Osteocyte (in vitro differentiated cells): ENCODE measurements at places on chromosomes 4 and X. TPM values are rescaled to one million over a fixed set of nuclear protein-coding genes. Genes with fewer than 3 reads are reported as not detected.

DNA sequence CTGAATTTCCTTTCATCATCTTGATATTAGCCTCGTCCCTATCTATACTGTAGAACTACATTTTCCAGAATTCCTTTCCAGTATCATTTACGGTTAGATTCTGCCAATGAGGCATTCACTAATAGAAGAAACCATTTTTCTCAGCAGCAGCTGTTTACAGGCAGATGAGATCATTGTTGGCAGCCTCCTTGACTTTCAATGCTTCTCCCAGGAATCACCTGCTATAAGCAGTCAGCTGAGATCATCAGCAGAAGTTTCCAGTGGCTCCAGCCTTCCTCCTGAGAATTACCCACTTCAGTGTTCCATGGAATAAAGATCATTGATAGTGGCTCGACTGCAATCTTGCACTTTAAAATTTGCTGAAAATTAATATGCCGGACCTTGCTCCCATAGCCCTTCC, 157.3 kb upstream of the TET2 start:
- no peaks in the 10 kb centered on the region for H3K4me1 ChIP-seq
- no peaks in the 10 kb centered on the region for H3K36me3 ChIP-seq
- no peak overlapping the region for H3K27ac ChIP-seq

DNA sequence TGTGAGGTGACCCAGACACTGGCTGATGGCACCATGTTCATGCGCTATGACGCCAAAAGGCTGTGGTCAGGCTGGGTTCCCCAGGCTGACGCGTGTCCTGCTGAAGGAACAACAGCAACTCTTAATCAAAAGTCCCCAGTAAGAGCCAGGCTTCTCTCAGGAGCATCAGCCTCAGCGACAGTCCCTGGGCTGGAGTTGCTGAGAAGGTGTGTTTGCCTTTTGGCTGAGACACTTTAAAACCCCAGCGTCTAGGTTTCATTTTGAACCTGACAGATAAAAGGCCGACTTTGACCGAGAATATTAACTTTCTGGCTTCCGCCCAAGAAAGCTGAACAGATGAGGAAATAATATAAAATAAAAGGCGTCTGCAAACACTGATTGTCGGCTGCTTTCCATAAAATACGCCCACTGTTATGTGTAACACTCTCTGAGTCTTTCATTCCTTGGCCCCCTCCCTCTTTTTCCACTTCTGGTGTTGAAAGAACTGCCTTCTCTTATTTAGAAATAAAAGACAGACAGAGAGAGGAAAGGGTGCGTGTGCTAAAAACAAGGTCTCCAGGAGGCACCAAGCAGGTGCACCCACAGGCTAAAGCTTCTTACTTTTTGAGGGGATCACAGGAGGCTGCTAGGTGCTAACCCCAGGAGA, 373.6 kb downstream of the MID1IP1 start:
- H3K27ac ChIP-seq: no peak overlapping the region
- H3K4me1 ChIP-seq: no peaks in the 10 kb centered on the region
- DNase-seq: no peak
- no peaks in the 10 kb centered on the region for H3K36me3 ChIP-seq
- H3K4me3 ChIP-seq: no peak overlapping the region

- H3K36me3 ChIP-seq: peaks cover 26% of the 10 kb centered on the region
- H3K4me1 ChIP-seq: peaks cover 15% of the 10 kb centered on the region
- H3K4me3 ChIP-seq: no peak overlapping the region
- H3K27ac ChIP-seq: no peak overlapping the region
- no peak for DNase-seq
- no peaks in the 10 kb centered on the region for H3K27me3 ChIP-seq
Observed at GRCh38 chr4:129037093-129037492, 56.2 kb downstream of the SCLT1 start.

- no peaks in the 10 kb centered on the region for H3K36me3 ChIP-seq
- H3K27me3 ChIP-seq: no peaks in the 10 kb centered on the region
- H3K27ac ChIP-seq: no peak overlapping the region
- H3K4me1 ChIP-seq: no peaks in the 10 kb centered on the region
- H3K4me3 ChIP-seq: no peak overlapping the region
Observed at GRCh38 chr4:23911675-23912455, 22.0 kb upstream of the PPARGC1A start.

- no peaks in the 10 kb centered on the region for H3K36me3 ChIP-seq
- H3K4me3 ChIP-seq: no peak overlapping the region
- H3K27me3 ChIP-seq: no peaks in the 10 kb centered on the region
Observed at GRCh38 chr4:171007618-171008390, 805.4 kb upstream of the GALNTL6 start.

- no peaks in the 10 kb centered on the region for H3K36me3 ChIP-seq
- H3K4me3 ChIP-seq: no peak overlapping the region
- H3K27me3 ChIP-seq: no peaks in the 10 kb centered on the region
Observed at GRCh38 chr4:11271263-11271662, 157.4 kb downstream of the HS3ST1 start.

DNA sequence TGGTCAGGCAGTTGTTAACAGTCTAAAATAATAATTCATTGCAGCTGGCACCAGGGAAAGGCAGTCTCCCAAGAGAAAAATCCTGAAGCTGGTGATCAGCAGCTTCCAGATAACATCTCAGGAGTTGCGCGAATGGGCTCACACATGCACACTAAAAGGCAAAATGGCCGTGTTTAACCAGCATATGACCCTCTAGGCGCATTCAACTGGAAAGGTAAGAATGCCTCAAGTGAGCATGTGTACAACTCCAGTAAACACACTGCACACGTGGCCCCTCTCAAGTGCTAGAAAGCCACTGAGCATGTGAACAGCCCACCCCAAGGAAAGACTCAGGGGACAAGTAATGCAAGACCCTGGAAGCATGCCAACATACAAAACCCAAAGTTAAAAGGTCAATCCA, 33.1 kb downstream of the STPG2 start:
- no peak overlapping the region for H3K27ac ChIP-seq
- no peaks in the 10 kb centered on the region for H3K4me1 ChIP-seq
- H3K36me3 ChIP-seq: no peaks in the 10 kb centered on the region
- no peak overlapping the region for H3K4me3 ChIP-seq
- no peak for DNase-seq

GRCh38 chr4:170446782-170447181, 357.0 kb upstream of the AADAT start:
- DNase-seq: no peak
- H3K27ac ChIP-seq: no peak overlapping the region
- H3K36me3 ChIP-seq: no peaks in the 10 kb centered on the region
- no peaks in the 10 kb centered on the region for H3K4me1 ChIP-seq
- H3K4me3 ChIP-seq: no peak overlapping the region
- H3K27me3 ChIP-seq: no peaks in the 10 kb centered on the region

DNA sequence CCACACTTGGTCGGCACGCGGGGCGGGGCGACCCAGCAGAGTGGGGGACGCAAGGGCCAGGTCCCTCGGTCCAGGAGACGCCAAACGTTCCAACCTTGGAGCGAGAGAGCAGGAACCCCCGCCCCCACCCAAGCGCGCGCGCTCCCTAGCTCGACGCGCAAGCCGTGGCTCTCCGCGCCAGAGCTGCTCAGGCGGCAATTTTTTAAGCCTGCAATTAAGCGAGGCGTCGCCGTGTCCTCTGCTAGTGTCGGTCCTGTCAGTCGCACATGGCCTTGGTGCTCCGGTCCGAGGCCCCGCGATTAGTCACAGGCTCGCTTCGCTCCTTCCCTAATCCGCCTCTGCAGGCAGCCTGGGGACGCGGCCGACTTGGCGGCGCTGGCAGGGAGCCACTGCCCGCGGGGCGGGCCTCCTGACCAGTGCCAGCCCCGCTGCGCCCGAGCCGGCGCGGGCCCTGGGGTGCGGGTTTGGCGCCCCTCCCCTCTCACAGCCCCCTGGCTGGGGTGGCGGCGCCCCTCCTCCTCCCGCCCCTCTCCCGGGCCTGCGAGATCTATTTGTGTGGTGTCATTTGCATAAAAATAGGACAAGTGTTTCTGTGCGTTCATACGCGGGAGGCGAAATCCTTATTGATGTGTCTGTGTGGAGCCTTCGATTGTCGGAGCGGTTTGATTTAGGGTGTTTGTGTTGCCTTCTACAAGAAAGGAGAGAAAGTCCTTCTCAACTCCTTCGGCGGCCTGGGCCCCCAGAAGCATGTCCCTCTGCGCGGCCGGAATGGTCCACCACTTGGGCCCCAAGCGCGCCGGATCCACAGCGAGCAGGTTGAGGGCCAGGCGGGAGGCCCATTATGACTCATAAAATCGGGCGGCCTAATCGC, 9.8 kb upstream of the BCOR start:
- H3K36me3 ChIP-seq: no peaks in the 10 kb centered on the region
- no peak for DNase-seq
- H3K4me1 ChIP-seq: peaks cover 50% of the 10 kb centered on the region
- peak overlapping the region; percentile 72 for H3K4me3 ChIP-seq
- H3K27ac ChIP-seq: peak overlapping the region; percentile 95

DNA sequence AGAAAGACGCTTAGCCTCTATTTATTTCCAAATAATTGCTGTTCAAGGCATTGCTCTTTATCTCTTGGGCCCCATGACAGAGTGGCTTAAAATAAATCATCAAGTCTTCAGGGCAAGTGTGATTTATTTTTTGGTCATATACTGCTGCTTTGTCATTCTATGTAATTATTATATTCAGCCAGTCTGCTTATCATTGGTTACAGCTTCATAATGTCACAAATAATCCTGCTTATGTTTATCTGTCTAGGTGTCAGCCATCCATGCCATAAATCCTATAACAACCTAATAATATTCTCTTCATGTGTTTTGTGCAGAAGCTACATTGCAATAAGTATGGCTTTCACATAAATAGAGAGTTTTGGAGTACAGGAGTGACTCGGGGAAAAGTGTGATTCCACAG, 41.0 kb downstream of the HHIP start:
- no peaks in the 10 kb centered on the region for H3K27me3 ChIP-seq
- H3K27ac ChIP-seq: no peak overlapping the region
- DNase-seq: no peak
- H3K4me1 ChIP-seq: no peaks in the 10 kb centered on the region
- no peak overlapping the region for H3K4me3 ChIP-seq
- H3K36me3 ChIP-seq: no peaks in the 10 kb centered on the region

GRCh38 chrX:154082396-154083125, 15.0 kb downstream of the MECP2 start:
- DNase-seq: no peak
- H3K4me3 ChIP-seq: no peak overlapping the region
- peaks cover 9% of the 10 kb centered on the region for H3K36me3 ChIP-seq
- peaks cover 19% of the 10 kb centered on the region for H3K4me1 ChIP-seq
- no peaks in the 10 kb centered on the region for H3K27me3 ChIP-seq
- peak overlapping the region; percentile 75 for H3K27ac ChIP-seq

Gene LDOC1
- total RNA-seq: 38.0 and 39.0 TPM in 2 replicates

Gene HADH
- total RNA-seq: 29.8 and 31.6 TPM in 2 replicates

Gene GBA3
- not detected in 2 replicates for total RNA-seq
